ENCODE measurements at places on chromosomes 5 and 9.
A peak's percentile ranks its signal among the peaks of the same experiment; 100 is the strongest.

GRCh38 chr9:6414247-6414641 lies 1.2 kb downstream of the UHRF2 start:
- no peak for DNase-seq

DNA sequence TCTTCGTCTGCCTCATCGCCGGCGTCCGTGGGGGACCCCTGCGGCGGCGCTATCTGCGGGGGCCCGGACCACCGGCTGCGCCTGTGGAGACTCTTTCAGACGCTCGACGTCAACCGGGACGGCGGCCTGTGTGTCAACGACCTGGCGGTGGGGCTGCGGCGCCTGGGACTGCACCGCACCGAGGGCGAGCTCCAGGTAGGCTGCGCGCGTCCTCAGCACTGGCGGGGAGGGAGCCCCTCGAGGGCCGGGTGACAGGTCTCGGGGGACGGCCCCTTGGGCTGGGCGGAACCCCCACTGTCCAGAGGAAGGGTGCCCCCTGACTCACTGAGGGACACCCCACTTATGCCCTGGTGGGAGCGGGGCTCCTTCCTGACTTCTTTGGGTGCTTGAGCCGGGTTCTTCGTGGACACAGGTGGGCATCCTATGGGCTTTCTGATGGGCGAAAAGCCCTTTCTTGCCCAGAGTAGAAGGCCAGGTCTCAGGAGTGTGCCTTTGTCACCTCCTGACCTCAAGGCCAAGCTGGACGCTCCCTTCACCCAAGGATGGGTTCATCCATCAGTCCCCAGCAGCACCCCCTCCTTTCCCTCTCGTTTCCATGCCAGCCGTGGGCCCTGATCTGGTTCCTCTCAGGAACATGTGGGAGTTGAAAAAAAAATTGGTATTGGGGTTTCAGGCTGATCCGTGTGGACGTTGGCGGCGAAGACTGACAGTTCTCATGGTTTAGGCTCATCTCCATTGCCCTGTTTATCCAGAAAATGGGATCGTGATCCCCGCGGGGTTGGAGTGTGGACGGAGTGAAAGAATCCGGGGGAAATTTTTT lies 564 bp downstream of the SLC25A25 start:
- no peak for DNase-seq

DNA sequence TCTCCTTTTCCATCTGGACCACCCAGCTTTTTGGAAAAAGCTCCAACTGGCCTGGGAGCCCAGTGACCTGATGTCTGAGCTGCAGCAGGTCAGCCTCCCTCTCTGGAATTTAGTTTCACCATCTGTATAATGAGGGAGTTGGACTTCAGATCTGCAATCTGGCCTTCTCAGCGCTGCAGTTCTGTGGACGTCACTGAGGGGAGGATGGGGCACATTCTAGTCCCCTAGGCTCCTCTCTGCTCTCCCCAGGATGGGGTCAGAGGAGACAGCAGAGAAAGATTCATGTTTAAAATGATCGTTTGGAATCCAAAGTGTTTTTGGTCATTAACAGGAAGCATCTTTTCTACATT lies 10.2 kb downstream of the OR13J1 start:
- no peak for DNase-seq

DNA sequence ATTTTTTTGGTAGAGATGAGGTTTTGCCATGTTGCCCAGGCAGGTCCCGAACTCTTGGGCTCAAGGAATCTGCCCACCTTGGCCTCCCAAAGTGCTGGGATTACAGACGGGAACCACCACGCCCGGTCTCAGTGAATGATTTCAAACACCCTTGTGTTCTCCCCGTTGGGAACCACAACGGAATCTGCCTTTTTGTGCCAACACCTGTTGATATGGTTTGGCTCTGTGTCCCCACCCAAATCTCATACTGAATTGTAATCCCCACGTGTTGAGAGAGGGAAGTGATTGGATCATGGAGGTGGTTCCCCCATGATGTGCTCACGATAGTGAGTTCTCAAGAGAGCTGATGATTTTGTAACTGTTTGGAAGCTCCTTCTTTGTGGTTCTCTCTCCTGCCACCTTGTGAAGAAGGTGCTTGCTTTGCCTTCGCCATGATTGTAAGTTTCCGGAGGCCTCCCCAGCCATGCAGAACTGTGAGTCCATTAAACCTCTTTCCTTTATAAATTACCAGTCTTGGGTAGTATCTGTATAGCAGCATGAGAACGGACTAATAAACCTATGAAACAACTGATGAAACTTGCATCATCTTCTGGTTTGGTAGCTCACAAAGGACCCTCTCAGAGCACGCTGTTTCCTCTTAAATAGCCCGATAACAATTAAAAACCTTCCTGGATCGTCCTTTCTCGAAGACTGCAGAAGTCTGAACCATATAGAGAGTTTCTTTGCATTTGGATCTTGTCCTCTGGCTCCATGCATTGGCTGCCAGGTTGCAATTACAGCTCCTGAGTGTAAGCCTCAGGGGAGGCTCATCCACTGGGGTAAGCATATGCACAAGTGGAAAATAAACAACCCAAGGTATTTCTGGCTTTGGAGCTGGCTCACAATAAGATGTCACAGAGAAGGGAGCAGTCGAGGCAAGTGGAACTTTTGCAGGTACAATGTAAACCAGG lies 91.5 kb downstream of the SPRY4 start:
- DNase-seq: no peak

DNA sequence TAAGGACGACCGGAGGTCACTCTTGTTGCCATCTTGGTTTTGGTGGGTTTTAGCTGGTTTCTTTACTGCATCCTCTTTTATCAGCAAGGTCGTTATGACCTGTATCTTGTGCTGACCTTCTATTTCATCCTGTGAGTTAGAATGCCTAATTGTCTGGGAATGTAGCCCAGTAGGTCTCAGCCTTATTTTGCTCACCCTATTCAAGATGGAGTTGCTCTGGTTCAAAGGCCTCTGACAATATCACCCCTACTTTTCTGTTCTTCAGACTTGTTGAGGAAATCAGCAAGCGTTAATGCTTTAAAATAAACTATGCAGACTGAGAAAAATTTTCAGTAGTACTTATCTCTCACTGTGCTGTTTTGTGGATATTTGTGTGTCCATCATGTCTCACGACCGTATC lies 92.6 kb downstream of the MTRR start:
- DNase-seq: no peak

- peak; percentile 95 for DNase-seq
Measured at GRCh38 chr9:132507670-132508469, 74.5 kb upstream of the BARHL1 start.

- DNase-seq: peak; percentile 9
Measured at GRCh38 chr5:40046792-40047191, 622.0 kb upstream of the DAB2 start.

All from RWPE1 (cell line).